AG08395 (cell line): ENCODE measurements at places on chromosomes 7 and 10.

- peak; percentile 70 for DNase-seq
Observed at GRCh38 chr7:113159746-113160339, 41.5 kb upstream of the SMIM30 start.

DNA sequence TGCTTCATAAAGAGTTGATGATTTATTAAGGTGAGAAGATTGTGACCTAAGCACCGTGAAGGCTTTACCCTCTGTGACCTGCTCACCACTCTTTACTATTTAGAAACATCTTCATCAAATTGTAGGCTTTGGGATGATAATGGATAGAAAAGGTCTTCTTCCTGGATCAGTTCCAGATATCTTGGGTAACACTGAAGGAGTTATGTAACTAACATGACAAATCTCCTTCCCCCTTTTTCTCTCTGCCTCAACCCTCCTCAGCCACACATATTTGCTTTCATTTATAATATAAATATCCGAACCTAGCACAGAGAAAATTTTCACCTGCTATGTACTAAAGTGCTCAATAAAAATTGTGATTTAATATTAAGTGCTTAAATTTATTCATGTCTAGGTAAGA is 151.5 kb downstream of the FRMD4A start:
- DNase-seq, result no peak

- DNase-seq, result no peak
Observed at GRCh38 chr7:94980418-94981142, 73.2 kb downstream of the PPP1R9A start.

DNA sequence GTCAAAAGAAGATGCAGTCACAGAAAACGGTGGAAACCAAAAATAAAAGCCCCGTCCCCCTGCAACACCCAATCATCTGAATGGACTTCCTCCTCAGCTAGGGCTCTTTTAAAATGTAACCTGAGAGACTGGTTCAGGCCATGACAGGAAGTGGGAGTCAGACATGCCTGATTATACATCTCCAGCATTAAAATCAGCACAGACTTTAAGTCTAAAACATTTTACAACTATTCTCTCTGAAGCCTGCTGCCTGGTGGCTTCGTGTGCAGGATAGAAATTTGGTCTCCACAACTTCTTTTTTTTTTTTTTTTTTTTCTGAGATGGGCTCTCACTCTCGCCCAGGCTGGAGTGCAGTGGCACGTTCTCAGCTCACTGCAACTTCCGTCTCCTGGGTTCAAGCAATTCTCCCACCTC is 30.3 kb downstream of the HACD1 start:
- DNase-seq, result no peak

GRCh38 chr10:8738987-8739386 is 684.5 kb downstream of the GATA3 start:
- no peak for DNase-seq

DNA sequence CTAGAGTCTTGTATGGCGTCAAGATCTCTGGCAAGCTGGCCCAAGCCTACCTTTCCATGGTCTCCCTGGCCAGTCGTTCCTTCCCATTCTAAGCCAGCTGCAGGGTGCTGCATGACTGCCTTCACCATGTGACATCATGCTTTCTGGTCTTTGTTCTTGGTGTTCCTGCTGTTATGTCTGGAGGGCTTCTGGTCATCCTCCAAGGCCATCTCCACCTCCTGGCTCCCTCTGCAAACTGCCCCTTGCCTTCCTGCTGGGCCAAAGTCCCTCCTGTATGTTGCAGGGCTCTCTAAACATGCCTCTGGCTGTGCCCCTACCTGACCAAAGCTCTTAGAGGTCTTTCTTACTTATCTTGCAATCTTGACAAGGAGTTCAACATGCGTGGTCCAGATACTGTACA is 44.4 kb upstream of the SHH start:
- no peak for DNase-seq
